Suprapubic skin (tissue), 4 donors: ENCODE measurements at places on chromosomes 6 and 20. TPM values are rescaled to one million over a fixed set of nuclear protein-coding genes. Genes with fewer than 3 reads are reported as not detected.

DNA sequence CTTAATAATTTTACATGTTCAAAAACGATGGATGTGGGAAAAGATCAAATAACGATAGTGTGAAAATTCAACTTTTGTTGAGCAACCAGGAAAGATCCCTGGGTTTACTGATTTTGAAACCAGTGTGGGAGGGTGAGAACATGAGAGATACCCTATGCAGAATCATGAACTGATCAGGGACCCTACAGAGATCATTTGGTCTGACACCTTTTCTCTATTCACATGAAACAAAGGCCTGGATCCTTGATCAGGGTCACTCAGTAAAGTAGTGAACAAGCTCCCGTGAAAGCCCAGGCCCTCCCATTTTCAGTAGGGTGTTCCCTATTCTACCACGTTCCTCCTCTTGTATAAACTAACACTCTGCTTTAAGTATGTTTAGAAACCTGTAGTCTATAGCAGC, 60.5 kb upstream of the DUSP22 start:
- no peak overlapping the region for H3K4me3 ChIP-seq
- peaks cover 6% of the 10 kb centered on the region for H3K4me1 ChIP-seq
- DNase-seq, result no peak
- no peak overlapping the region for H3K27ac ChIP-seq
- H3K36me3 ChIP-seq, result no peaks in the 10 kb centered on the region
- H3K27me3 ChIP-seq, result peaks cover 3% of the 10 kb centered on the region

DNA sequence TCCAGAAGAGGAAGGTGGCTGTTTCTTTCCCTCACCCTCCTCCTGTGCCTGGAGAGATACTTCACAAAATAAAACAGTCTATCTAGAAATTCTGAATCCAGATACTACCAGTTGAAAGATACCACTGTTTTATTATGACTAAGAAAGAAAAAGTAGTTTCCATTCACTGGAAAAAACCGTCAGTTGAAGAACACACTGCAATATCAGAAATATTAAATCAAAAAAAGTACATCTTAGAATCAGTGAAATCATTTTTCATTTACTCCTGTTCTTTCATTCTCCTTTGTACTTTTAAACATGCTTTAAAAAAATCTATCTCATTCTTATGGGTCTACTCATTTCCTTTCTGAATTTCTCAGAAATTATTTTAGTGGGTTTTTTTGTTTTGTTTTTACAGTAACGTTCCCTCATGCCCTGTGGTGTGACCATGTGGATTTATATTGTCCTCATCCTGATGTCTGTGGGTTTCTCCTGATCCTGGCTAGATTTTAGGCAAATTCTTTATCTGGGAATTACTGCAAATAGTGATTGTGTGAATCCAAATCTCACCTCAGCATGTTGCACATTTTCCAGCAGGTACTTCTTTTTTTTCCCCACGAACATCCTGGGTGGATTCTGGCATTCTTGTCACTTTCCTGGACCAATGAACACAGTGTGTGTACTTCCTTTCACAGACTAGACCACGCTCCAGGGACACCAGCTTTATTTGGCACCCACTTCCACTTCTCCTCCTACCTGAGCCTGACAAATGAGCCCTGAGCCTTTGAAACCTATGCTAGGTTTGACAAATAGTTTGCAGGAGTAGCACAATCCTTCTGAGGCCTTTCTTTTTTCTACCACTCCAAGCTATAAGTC, 114.0 kb upstream of the LAMP5 start:
- H3K27ac ChIP-seq, result no peak overlapping the region
- no peaks in the 10 kb centered on the region for H3K4me1 ChIP-seq
- H3K4me3 ChIP-seq, result no peak overlapping the region

The SNPH gene
- total RNA-seq, result 2.1 TPM

- no peaks in the 10 kb centered on the region for H3K27me3 ChIP-seq
- no peaks in the 10 kb centered on the region for H3K36me3 ChIP-seq
- DNase-seq, result no peak
- no peak overlapping the region for H3K4me3 ChIP-seq
- H3K4me1 ChIP-seq, result no peaks in the 10 kb centered on the region
Observed at GRCh38 chr6:71524201-71524600, 235.6 kb downstream of the OGFRL1 start.

DNA sequence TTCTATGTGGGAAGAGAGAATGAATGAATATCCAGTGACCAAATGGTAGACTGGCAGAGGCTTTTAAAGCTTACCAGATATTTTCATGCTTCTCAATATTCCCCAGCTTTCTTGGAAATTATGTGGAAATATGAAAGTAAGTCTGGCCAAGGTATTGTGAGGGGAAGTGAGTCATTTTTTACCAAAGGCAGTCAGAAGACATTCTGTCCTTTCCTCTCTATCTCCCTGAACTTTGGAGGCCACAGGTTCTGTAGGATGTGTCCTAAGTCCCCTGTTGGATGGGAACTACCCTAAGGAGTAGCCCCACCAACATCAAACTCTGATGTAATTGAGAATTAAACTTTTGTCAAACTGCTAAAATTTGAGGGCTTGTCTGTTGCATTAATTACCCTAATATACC, 593.8 kb upstream of the NRSN1 start:
- H3K4me3 ChIP-seq, result no peak overlapping the region
- no peaks in the 10 kb centered on the region for H3K27me3 ChIP-seq
- no peak overlapping the region for H3K27ac ChIP-seq
- H3K36me3 ChIP-seq, result no peaks in the 10 kb centered on the region

DNA sequence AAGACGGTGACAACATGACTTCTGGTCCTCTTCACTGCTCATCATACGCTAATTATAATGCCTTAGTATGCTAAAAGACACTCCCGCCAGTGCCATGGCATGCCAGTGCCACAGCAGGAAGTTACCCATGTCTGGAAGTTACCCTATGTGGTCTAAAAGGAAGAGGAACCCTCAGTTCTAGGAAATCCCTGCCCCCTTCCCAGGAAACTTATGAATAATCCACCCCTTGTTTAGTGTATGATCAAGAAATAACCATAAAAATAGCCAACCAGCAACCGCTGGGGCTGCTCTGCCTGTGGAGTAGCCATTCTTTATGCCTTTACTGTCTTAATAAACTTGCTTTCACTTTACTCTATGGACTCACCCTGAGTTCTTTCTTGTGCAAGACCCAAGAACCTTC, 15.8 kb upstream of the SERPINB9 start:
- H3K27me3 ChIP-seq, result no peaks in the 10 kb centered on the region
- no peak overlapping the region for H3K27ac ChIP-seq
- H3K4me3 ChIP-seq, result no peak overlapping the region
- no peaks in the 10 kb centered on the region for H3K4me1 ChIP-seq
- DNase-seq, result no peak

DNA sequence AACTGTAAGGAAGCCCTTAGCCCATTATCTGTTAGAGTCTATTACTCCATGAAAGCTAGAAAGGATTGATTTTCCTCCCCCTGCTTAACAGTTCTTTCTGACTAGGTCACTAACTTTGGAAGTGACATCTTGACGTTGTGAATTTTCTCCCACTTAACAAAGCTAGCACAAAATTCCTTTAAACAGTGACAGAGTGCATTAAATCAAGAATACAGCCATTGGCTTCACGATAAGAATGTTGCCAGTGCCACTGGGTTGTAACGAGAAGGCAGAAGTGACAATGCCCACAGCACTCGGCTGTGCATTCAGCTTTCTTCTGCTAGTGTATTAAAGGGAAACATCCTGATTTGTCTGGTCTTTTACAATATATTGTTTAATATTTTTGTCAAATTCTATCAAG, 182.7 kb upstream of the DTNBP1 start:
- no peaks in the 10 kb centered on the region for H3K36me3 ChIP-seq
- no peaks in the 10 kb centered on the region for H3K27me3 ChIP-seq
- DNase-seq, result no peak
- H3K4me1 ChIP-seq, result no peaks in the 10 kb centered on the region

The GCNT2 gene
- 10.9 TPM for total RNA-seq

The ACTR5 gene
- total RNA-seq, result 10.9 TPM

GRCh38 chr6:44037847-44038542, 89.3 kb downstream of the MRPL14 start:
- H3K27me3 ChIP-seq, result no peaks in the 10 kb centered on the region
- no peak overlapping the region for H3K4me3 ChIP-seq
- H3K27ac ChIP-seq, result no peak overlapping the region
- no peak for DNase-seq

DNA sequence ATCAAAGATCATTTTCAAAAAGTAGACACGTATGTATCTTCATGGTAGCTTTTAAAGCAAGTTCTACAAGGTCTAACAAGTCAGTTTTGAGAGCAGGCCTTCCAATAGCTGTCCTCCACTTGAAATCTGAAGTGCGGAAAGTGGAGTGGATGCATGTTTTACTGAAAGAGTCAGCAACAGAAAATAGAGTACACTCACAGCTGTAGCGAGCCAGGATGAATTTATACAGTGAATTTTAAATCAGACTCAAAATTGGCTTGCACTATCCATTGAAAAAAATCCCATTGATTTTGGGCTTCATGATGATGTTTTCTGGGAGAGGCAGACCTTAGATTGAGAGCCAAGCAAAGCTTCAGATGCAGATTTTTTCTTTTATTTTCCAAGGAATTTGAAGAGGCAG, 80.6 kb downstream of the GJA10 start:
- peaks cover 19% of the 10 kb centered on the region for H3K4me1 ChIP-seq
- no peak for DNase-seq
- H3K27ac ChIP-seq, result no peak overlapping the region
- H3K4me3 ChIP-seq, result no peak overlapping the region

The GRIK2 gene
- total RNA-seq, result 0.30 TPM

GRCh38 chr20:46394872-46395760, 11.3 kb downstream of the ELMO2 start:
- H3K27ac ChIP-seq, result no peak overlapping the region
- no peak overlapping the region for H3K4me3 ChIP-seq
- no peak for DNase-seq

The ULBP2 gene
- not detected for total RNA-seq

DNA sequence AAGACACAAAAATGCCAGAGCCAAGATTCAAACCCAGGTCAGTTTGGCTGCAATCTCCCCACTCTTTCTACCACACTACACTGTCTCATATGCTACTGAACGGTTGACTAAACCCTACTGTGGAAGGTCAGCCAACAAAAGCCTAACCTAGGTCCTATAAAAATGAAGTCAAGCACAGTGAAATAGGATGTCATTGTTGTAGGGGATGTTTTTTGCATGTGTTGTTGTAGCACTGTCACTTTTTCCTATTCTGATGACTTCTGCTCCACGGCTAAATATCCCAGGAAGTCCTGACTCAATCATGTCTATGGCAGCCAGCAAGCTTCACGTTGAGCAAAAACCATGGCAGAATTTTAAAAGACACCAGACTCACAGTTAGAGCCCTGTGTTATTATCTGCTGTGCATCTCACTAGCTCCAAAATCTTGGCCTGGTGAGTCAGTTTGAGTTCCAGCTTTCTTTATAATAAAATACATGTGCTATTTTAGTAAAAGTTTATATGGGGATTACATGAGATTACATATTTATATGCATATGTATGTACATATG, 322.1 kb upstream of the NT5E start:
- no peaks in the 10 kb centered on the region for H3K36me3 ChIP-seq
- H3K27me3 ChIP-seq, result no peaks in the 10 kb centered on the region
- no peaks in the 10 kb centered on the region for H3K4me1 ChIP-seq
- no peak for DNase-seq
- H3K4me3 ChIP-seq, result no peak overlapping the region

- no peak overlapping the region for H3K4me3 ChIP-seq
- H3K36me3 ChIP-seq, result no peaks in the 10 kb centered on the region
- H3K4me1 ChIP-seq, result no peaks in the 10 kb centered on the region
- no peak overlapping the region for H3K27ac ChIP-seq
- DNase-seq, result no peak
- no peaks in the 10 kb centered on the region for H3K27me3 ChIP-seq
Observed at GRCh38 chr6:142458836-142459235, 157.0 kb downstream of the ADGRG6 start.

DNA sequence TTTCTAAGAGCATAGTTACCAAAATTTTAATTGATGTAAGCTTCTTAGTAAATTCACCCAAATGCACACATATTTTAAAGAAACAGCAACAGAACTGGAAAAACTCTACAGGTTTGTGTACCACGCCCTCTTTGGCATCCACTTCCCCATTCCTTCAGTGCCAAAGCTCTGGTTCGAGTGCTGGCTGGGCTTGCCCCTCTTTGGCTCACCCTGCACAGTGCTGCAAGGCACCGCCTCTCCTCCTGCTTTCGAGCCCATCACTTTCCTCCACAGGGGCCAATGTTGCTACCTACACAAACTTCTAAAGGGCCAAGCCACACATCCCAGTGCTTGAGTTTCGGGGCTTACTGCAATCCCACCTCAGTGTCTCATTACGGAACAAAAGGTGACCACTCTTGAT, 9.6 kb downstream of the LRP11 start:
- DNase-seq, result no peak
- H3K27ac ChIP-seq, result peak overlapping the region; percentile 61
- peaks cover 47% of the 10 kb centered on the region for H3K4me1 ChIP-seq

DNA sequence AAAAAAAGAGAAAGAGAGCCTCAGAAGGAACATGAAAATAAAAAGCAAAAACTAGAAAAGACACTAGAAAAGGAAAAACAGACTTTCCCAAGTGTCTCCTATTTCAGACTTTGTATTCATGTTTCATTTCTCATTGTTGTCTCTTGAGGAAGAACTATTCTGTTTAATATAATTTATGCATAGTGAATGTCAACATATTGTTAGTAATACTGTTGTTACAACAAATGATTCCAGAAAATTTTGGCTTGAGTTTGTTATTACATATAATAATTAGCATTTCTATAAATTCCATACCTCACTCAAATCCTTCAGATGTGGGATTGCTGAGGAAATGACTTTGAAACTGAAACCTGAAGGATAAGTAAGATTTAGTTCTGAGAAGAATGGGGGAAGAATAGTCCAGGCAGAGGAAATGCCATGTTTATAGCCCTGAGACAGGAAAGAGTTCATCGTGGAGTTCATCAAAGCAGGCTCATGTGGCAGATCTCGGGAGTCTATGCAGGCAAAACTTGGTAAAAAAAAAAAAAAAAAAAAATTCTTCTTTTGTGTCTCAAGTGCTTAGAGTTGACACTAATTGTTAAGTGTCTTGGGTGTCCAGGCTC, 53.1 kb upstream of the EIF2S2 start:
- no peaks in the 10 kb centered on the region for H3K4me1 ChIP-seq
- H3K27me3 ChIP-seq, result no peaks in the 10 kb centered on the region
- no peak overlapping the region for H3K27ac ChIP-seq
- H3K36me3 ChIP-seq, result no peaks in the 10 kb centered on the region
- no peak for DNase-seq

The TCF21 gene
- not detected for total RNA-seq

The TINAG gene
- total RNA-seq, result not detected

The CDC5L gene
- 15.5 TPM for total RNA-seq

The PNLDC1 gene
- total RNA-seq, result 4.4 TPM

DNA sequence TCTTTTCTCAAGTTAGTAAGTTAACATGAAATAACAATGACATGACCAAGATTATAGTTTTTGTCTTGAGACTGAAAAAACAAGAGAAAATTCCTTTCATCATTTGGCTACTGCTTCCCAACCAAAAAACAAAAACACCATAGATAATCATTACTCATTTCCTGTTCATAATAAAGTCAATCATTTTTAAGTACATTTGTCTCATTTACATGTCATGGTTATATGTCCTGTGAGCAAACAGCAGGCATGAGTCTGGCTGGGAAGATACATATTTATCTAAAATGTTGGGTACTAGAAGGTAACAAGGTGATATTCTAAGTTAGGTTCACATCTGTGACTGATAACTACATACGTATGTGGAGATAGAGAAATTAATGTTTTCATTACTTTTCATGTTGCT, 180.5 kb downstream of the ISM1 start:
- H3K36me3 ChIP-seq, result no peaks in the 10 kb centered on the region
- DNase-seq, result no peak
- no peak overlapping the region for H3K4me3 ChIP-seq
- H3K4me1 ChIP-seq, result peaks cover 7% of the 10 kb centered on the region

GRCh38 chr20:11120431-11120830, 446.6 kb upstream of the JAG1 start:
- no peak overlapping the region for H3K4me3 ChIP-seq
- no peak overlapping the region for H3K27ac ChIP-seq
- H3K27me3 ChIP-seq, result no peaks in the 10 kb centered on the region
- no peaks in the 10 kb centered on the region for H3K36me3 ChIP-seq
- no peak for DNase-seq
